ENCODE measurements at places on chromosomes 1 and 21.

DNA sequence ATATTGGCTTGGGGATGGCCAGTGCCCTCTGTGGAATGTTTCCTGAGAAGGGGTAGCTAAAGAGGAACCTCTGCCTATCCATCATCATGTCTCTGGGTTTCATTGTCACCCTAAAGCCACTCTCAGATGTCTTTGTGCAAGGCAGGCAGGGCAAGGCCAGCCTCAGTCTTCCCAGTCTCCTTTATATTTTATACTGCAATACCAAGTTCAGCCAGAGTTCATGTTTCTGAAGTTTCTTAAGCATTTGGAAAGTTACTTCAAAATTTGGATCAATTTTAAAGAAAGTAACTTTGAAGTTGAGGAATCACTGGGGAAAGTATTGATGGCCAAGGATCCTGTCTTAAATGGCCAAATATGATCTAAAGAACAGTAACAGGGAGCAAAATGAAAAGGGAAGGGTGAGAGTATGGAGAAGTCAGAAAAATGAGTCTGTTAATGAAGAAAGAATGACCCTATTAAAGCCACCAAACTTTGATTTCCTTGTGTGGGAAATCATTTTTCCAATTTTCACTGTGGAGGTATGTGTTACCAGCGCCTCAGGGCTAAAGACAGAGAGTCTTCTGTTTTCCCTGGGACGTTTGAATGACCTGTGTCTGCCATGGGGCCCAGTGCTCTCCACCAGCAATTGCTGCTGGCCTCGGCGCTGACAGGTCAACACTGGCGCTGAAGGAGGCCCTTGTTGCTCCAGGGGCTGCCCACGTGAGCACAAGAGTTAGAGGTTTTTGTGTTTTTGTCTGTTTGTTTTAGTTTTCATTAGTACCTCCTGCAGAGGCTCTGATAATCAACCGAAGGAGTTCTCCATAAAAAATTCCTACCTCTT, 93.9 kb downstream of the ATP5PO start:
- DNase-seq: no peak

GRCh38 chr1:159931795-159932173, 6.5 kb upstream of the TAGLN2 start:
- DNase-seq: no peak

- no peak for DNase-seq
These were observed 72.4 kb downstream of the ABCA4 start for GRCh38 chr1:94048413-94049164.

GRCh38 chr1:43058545-43059360, 100.1 kb upstream of the SLC2A1 start:
- DNase-seq: peak; percentile 54

DNA sequence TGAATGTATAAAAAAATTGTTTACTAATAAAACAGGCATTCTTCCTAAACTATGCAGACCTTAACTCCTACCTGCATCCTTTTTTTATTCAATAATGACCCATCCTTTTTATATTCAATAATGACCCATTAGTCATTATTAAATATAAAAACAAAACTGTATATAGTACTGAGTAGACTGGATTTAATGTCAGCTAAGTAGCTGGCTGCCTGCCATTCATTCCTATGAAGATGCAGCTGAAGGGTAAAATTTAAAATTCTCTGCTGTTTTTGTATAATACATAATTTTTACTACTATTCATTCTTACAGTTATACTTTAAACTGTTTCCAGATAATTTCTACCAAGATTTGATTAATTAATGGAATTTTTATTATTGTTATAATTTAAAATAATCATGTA, 79.3 kb downstream of the DENND1B start:
- DNase-seq: no peak

GRCh38 chr1:203390298-203390697, 39.4 kb upstream of the FMOD start:
- DNase-seq: no peak

GRCh38 chr1:21024918-21025317, 151.8 kb downstream of the EIF4G3 start:
- DNase-seq: no peak

- no peak for DNase-seq
These were observed 301.7 kb upstream of the VAMP3 start for GRCh38 chr1:7469255-7469938.

DNA sequence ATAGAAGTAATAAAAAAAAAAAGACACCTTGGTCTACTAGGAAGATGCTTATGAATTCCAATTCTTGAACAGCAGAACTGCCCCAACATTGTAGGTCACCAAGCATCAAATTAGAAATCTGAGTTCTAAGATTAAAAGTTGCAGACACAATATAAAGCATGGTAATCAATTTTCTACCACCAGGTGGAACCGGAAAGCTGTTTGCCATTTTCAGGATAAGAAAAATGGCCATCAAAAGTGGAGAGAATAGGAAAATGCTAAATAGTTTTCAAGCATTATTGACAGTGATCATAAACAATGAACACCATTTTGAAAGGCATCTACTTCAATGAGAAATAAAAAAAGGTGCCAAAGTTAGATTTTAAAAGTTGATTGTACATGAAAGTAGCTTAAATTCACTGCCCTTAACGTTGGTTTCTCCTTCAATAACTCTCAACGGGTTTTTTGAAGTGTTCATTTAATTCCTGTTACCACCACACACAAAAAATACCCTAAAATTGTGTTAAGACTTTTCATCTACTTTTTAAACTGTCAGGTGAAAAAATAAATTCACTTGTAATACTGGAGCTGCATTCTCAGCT, 252.9 kb downstream of the KCNT2 start:
- DNase-seq: peak; percentile 12

DNA sequence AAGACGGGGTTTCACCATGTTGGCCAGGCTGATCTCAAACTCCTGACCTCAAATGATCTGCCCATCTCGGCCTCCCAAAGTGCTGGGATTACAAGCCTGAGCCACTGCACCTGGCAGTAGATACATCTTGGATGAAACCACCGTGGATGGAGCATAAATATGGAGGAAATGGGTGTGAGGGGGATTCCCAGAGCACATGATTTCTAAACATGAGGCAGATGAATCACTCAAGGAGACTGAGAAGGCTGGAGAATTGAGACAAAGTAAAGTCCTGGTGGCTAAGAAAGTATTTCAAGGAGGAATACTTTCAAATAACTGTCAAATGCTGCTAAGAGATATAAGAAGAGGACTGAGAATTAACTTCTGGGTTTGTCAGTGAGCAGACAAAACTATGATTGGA, 5.4 kb upstream of the PGBD5 start:
- DNase-seq: no peak

DNA sequence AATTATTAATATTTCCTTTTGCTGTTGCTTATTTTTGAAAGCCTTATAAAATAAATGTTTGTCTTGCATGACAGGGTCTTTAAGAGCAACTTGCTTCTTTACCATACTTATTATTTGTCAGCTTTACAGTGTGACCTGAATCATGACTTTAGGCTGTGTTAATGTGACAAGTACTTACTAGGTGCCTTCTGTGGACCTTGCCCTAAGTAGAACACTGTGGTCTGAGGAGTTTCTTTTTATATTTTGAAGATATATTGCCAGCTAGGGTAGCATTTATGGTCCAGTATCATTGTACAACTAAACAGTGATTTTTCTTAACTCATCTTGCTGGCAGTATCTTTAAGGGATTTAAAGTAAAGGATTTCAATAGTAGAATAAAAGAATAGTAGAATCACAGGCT, 45.4 kb upstream of the LAMC2 start:
- no peak for DNase-seq

- DNase-seq: no peak
These were observed 18.9 kb downstream of the ACP6 start for GRCh38 chr1:147651466-147651865.

DNA sequence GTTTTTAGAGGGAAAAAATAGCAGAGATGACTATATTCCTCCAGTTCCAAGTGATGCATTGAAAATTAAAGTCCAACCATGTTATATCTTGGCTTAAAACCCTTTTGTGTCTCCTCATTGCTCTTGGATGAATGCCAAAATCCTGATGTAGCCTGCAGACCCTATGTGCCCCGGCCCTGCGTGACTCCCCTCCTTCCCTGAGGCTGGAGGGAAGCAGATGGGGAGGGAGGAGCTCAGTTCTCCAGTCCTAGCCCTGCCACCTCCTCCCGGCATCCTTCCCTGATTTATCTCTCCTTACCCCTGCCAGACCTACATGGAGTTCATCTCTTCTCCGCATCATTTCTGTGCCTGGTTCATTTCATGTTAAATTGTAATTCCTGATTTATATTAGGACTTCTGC, 397.4 kb downstream of the PTPRU start:
- DNase-seq: no peak

GRCh38 chr1:197451381-197451780, 183.3 kb downstream of the CRB1 start:
- DNase-seq: peak; percentile 67

- no peak for DNase-seq
These were observed 52.5 kb downstream of the NMNAT2 start for GRCh38 chr1:183365676-183366075.

DNA sequence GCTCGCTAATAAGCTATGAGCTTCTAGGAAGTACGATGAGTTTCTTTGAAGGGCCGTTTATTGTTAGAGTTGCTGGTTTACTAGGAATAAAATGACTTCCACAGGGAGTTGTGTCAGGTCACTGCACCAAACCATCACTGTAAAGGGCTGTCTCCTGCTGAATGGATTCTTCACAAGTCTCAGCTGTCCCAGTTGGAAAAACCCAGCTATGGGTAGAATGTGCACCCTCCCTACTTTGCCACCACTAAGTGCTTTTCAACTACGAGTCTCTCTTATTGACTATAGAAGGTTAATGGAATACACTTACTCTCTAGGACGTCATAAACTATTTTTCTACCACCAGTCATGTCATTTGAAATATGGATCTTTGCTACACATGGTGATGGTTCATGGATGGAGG, 94.8 kb upstream of the BMP8A start:
- DNase-seq: no peak

DNA sequence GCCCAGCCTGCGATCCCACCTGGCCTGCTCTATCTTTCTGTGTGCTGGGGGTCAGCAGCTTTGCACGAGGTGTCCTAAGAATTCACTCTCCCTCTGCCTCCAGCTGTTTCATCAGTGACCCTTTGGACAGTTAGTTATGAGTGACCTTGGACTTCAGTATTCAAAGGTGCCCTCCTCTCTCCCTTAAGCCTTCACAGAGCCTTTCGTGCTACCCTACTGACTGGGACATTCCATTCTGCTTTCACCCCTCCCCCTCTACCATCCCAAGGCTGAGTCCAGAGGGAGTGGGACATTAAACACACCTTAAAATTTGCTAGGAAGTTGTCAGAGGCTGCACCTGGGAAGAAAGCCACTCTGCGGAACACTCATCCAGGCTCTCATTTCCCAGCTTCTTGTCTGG, 171.9 kb downstream of the CLIC6 start:
- no peak for DNase-seq

- peak; percentile 90 for DNase-seq
These were observed 53.8 kb upstream of the BCL10 start for GRCh38 chr1:85330214-85330631.

DNA sequence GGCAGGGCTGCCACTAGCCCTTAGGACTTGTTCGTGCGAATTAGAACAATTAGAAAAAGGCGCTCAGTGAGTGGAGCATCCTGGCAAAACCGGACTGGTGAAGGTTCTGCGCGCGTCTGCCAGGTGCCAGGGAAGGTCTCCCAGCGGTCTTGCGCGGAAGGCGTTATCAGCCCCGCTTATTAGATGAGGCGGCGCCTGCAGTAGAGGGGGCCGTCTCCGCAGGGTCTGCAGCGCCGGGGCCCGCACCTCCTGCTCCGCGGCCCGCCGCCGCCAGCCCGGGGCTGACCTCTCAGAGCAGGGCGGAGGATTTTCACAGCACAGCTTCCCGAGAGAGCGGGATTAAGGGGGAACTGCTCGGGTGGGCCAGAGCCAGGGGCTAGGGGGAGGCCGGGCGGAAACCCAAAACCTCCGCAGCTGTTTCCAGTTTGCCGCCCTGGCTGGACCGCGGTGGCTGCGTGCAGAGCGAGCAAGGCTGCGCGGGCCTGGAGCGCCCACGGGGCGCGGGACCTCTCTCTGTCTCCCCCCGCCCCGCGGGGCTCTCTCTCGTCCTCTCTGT, 155.2 kb downstream of the FOXD2 start:
- DNase-seq: no peak

DNA sequence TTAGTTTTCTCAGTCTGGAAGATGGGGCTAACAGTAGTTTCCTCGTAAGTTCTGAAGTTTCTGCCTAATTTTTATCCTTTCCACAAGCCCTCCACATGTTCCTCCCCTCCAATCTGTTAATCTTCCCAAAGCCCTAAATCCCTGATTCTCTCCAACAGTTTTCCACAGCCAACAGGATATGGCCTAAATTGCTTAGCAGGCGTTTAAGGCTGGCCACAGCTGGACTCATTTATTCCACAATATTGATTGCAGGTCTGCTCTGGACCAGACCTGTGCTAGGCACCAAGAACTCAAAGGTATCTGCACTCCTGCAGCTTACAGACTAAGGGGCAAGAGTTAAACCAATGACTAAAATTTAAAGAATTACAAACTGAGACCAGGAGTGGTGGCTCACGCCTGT, 3.9 kb downstream of the SLC6A9 start:
- no peak for DNase-seq

GRCh38 chr1:203751051-203751450, 13.9 kb upstream of the LAX1 start:
- DNase-seq: peak; percentile 66

- no peak for DNase-seq
These were observed 16.7 kb upstream of the KCNJ6 start for GRCh38 chr21:37932936-37933335.

GRCh38 chr21:16550118-16550517, 820.3 kb downstream of the USP25 start:
- no peak for DNase-seq

DNA sequence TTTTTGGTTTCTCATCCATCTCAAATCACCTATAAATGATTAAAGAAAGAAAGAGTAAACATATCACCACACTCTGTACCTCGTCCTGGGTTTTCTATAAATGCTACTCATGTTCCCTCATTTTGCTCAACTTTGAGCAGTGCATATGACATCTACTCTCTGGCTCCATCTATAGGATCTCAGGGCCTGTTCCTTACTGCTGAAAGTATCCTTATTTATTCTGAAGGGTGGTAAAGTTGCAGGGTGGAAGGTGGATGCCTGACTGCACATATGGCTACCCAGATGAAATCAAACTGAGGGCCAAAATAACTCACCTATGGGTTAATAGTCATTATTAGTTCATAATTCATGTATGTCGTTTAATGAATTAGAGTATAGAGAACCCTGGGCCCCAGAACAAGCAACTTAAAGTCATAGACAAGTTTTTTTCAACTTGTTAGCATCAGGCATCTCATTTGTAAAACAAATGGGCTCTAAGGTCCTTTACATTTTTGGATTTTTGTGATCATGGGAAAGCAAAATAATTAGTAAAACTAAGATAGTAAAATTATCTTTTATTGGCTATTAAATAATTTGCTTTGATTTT, 46.5 kb downstream of the NCF2 start:
- peak; percentile 36 for DNase-seq

- peak; percentile 13 for DNase-seq
These were observed 287.9 kb upstream of the FMN2 start for GRCh38 chr1:239803781-239804180.
